ENCODE measurements at places on chromosomes 13 and 19. TPM values are rescaled to one million over a fixed set of nuclear protein-coding genes. Genes with fewer than 3 reads are reported as not detected.

NPAS1 gene
- total RNA-seq: 0.52 TPM

APOC4 gene
- not detected for total RNA-seq

CRTC1 gene
- 5.1 TPM for total RNA-seq

GPC5 gene
- not detected for total RNA-seq

IZUMO2 gene
- not detected for total RNA-seq

SPRY2 gene
- 0.33 TPM for total RNA-seq

CAMSAP3 gene
- 0.52 TPM for total RNA-seq

CYSLTR2 gene
- 2.1 TPM for total RNA-seq

MADCAM1 gene
- total RNA-seq: not detected

APC2 gene
- 0.26 TPM for total RNA-seq

CD33 gene
- total RNA-seq: 0.24 TPM

MEGF8 gene
- total RNA-seq: 7.6 TPM

EFNA2 gene
- total RNA-seq: not detected

PNKP gene
- total RNA-seq: 143 TPM

NLRP5 gene
- not detected for total RNA-seq

IZUMO4 gene
- total RNA-seq: 12.4 TPM

TNFSF13B gene
- total RNA-seq: 5.1 TPM

ZNF8 gene
- total RNA-seq: 4.1 TPM

C19orf85 gene
- total RNA-seq: not detected

SERTM1 gene
- not detected for total RNA-seq

DACH1 gene
- total RNA-seq: not detected

RFX1 gene
- 11.4 TPM for total RNA-seq

LGALS4 gene
- 0.33 TPM for total RNA-seq

SLITRK6 gene
- total RNA-seq: not detected

CFD gene
- total RNA-seq: 1.8 TPM

APOC1 gene
- total RNA-seq: 3.0 TPM
